ENCODE measurements at places on chromosomes 2 and 18.
A peak's percentile ranks its signal among the peaks of the same experiment; 100 is the strongest.

DNA sequence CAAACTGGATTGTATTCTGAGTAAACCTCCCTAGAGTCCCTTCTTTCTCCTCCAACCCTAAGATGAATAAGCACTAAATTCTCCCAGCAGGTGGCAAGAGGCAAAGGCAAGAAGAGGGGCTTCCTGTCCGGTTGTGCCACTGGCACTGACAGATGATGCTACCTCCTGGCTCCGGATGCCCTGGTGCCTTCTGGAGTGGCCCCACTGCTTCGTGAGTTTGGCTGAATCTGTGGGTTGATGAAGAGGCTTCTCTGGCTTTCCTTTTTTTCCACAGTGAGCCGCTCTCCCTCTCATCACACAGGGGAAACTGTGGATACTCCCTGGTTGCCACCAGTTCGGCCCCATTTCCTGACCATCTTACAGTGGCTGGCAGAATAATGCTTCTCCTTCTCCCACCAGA, 404.7 kb downstream of the GALR1 start:
- no peak for DNase-seq

DNA sequence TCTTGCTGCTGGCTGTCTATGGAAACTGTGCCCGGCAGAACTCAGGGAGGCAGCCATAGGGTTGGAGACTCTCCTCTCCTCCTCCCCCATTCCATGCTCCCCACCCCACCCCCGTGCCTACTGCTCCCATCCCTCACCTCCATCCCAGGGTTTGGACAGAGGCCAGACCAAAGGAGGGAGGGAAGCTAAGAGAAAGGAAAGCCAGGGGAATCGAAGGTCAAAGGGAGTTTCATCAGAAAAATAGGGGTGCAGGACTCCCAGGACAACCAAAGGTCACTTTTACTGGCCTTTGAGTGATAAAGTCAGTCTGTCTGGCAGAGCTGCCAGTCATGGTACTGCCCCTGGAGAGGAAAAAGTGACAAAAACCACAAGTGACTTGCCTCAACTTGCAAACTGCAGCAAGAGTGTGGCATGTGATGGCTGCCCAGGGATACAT, 187.3 kb upstream of the CTAGE1 start:
- DNase-seq: no peak

DNA sequence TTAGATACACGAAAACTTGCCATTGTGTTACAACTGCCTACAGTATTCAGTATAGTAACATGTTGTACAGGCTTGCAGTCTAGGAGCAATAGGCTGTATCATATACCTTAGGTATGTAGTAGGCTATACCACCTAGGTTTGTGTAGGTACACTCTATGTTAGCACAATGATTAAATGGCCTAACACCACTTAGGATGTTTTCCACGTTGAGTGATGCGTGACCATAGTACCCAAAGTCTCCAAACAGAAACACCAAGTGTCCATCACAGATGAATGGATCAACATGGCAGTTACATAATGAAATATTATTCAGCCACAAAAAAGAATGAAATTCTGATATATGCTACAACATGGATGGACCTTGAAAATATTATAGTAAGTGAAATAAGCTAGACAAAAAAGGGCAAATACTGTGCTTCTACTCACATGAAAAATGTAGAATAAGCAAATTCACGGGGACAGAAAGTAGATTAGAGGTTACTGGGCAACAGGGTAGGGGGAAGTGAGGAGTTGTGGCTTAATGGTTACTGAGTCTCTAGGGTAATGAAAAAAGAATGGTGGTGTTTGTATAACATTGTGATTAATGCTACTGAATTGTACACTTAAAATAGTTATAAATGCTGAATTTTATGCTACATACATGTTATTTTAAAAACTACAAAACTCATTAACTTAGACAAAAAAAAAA, 62.6 kb downstream of the TMEM131 start:
- DNase-seq: no peak

GRCh38 chr2:2324565-2325101, 6.4 kb downstream of the MYT1L start:
- peak; percentile 98 for DNase-seq

DNA sequence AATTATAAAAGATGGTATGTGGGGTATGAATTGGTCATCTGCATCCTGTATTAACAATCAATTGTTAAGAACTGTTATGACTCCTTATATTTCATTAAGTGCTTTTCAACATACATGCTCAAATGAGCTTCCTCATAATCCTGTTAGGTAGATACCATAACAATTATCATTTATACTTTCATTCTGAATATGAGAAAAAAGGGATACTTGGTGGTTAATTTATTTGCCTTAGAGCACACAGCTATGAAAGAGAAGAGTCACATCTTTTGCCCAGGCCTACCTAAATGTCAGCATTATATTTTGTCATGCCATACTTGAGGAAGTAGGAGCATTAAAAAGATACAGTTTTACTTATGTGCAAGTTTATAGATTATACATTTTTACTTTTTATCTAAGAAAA, 169.6 kb downstream of the TCF4 start:
- DNase-seq: no peak

DNA sequence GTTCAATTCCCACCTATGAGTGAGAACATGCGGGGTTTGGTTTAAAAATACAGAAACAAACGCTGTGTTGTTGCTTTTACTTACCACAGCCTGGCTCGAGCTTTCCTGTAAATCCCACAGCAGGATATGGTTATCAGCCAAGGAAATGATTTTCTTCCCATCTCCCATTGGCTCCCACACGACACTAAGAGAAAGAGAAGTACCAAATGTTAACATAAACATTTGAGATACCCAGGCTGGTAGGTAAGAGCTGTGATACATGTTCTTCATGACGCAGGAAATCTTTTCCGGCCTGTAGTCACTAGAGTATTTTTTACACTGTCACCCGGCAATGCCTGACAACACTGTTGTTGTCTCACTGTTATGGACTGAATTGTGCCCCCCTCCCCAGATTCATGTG, 163.6 kb downstream of the EIPR1 start:
- no peak for DNase-seq

GRCh38 chr2:111950236-111950635, 51.8 kb downstream of the MERTK start:
- no peak for DNase-seq

DNA sequence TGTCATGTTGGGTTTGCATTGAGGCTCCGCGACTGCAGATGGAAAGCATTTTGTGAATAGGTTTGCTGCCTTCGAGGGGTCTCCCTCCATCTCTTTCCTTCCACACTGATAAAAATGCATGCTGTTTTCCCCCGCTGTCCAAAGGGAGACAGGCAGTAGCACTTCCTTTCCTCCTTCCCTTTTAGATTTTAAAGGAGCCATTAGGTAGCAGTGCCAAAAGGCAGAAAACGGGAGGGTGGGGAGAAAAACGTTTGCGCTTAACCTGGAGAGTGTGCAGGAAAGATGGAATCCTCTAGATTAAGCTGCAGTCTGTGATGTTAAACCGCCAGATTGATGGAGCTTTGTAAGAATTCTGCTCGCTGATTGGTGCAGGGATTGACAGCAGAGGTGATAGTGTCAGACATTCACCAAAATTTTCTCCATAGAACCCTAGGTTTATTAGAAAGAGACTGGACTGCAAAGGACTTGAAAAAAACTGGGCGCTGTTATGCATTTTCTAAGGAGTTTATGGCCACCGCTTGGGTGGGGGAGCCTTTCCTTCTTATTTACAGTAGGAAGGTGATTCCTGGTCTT, 688 bp downstream of the MAPRE2 start:
- DNase-seq: peak; percentile 45

- DNase-seq: no peak
Measured at GRCh38 chr2:68918497-68918896, 34.2 kb downstream of the GKN2 start.
